Tibial nerve (tissue), 4 donors: ENCODE measurements at places on chromosomes 3 and 15. TPM values are rescaled to one million over a fixed set of nuclear protein-coding genes. Genes with fewer than 3 reads are reported as not detected.

DNA sequence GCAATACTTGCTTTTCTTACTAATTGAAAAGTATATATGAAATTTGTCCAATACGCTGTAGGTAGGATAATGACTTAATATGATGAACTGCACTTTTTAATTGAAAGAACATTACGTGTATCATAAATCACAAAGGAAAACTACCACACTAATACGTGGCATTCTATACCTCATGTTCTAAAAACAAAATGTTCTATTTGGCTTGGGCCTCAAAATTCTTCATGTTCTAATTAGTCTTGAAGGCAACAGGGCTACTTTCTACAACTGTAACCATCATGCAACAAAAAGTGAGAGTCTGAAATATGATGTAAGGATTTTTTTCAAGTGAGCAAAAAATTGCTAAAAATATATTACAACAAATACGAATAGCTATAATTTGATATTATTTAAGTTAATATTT, 19.8 kb downstream of the THRB start:
- H3K4me3 ChIP-seq: no peak overlapping the region
- DNase-seq: no peak
- no peaks in the 10 kb centered on the region for H3K36me3 ChIP-seq
- no peak overlapping the region for H3K27ac ChIP-seq

Gene NR2F2
- 119 TPM for total RNA-seq

- no peak overlapping the region for H3K4me3 ChIP-seq
- H3K4me1 ChIP-seq: peaks cover 100% of the 10 kb centered on the region
- H3K36me3 ChIP-seq: no peaks in the 10 kb centered on the region
- no peak for DNase-seq
- no peaks in the 10 kb centered on the region for H3K27me3 ChIP-seq
Measured at GRCh38 chr3:30628901-30629590, 22.6 kb downstream of the TGFBR2 start.

GRCh38 chr3:43019826-43020225, 40.7 kb downstream of the GASK1A start:
- no peaks in the 10 kb centered on the region for H3K4me1 ChIP-seq
- no peaks in the 10 kb centered on the region for H3K27me3 ChIP-seq
- no peak overlapping the region for H3K4me3 ChIP-seq
- no peak for DNase-seq

Gene PSTPIP1
- 22.0 TPM for total RNA-seq

Gene LSG1
- total RNA-seq: 64.5 TPM

DNA sequence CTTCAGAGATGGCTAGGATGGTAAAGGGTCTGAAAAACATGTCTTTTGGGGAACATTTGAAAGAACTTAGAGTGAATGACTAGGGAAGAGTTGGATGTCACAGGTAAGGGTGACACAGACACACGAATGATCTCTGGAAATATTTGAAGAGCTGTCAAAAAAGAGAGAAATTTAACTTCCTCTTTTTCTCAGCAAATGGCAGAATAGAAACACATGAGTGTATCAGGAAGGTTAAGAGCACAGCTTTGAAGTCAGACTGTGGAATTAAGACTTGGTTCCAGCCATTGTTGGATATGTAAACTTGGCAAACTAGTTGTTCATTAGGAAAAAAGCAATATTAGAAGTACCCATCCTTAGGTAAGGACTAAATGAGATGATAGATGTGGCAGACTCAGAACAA, 117.7 kb downstream of the IMPG2 start:
- H3K36me3 ChIP-seq: no peaks in the 10 kb centered on the region
- H3K4me3 ChIP-seq: no peak overlapping the region
- no peak for DNase-seq
- H3K4me1 ChIP-seq: peaks cover 13% of the 10 kb centered on the region
- H3K27me3 ChIP-seq: no peaks in the 10 kb centered on the region
- no peak overlapping the region for H3K27ac ChIP-seq

GRCh38 chr3:69182588-69183316, 60.4 kb upstream of the LMOD3 start:
- H3K27me3 ChIP-seq: no peaks in the 10 kb centered on the region
- H3K4me3 ChIP-seq: no peak overlapping the region
- H3K4me1 ChIP-seq: no peaks in the 10 kb centered on the region
- H3K36me3 ChIP-seq: peaks cover 47% of the 10 kb centered on the region

- H3K27me3 ChIP-seq: peaks cover 3% of the 10 kb centered on the region
- no peak overlapping the region for H3K4me3 ChIP-seq
- no peak overlapping the region for H3K27ac ChIP-seq
- H3K36me3 ChIP-seq: no peaks in the 10 kb centered on the region
- no peaks in the 10 kb centered on the region for H3K4me1 ChIP-seq
Measured at GRCh38 chr15:83323296-83323711, 38.8 kb upstream of the BNC1 start.

- DNase-seq: no peak
- H3K36me3 ChIP-seq: no peaks in the 10 kb centered on the region
- no peaks in the 10 kb centered on the region for H3K4me1 ChIP-seq
- H3K27ac ChIP-seq: no peak overlapping the region
Measured at GRCh38 chr3:96776818-96777217, 37.6 kb upstream of the EPHA6 start.

- H3K4me1 ChIP-seq: no peaks in the 10 kb centered on the region
- no peak overlapping the region for H3K4me3 ChIP-seq
- no peaks in the 10 kb centered on the region for H3K36me3 ChIP-seq
- H3K27ac ChIP-seq: no peak overlapping the region
Measured at GRCh38 chr15:93176065-93176464, 87.1 kb upstream of the RGMA start.

Gene NUTM1
- total RNA-seq: not detected
